H4 (cell line): ENCODE measurements at places on chromosomes 13 and 19.

DNA sequence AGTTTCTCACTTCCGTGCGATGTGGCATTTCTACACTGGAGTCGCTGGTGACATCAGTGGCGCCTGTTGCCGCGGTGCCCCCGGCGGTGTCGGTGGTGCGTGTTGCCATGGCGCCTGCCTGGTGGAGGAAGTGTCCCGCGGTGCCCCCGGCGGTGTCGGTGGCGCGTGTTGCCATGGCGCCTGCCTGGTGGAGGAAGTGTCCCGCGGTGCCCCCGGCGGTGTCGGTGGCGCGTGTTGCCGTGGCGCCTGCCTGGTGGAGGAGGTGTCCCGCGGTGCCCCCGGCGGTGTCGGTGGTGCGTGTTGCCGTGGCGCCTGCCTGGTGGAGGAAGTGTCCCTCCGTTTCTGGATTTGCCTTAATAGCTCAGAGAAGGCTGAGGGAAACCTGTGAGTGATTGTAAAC is 127.6 kb downstream of the KDM4B start:
- no peak for DNase-seq

- no peak for DNase-seq
Observed at GRCh38 chr13:30115257-30115600, 192.1 kb downstream of the KATNAL1 start.

GRCh38 chr13:101493541-101493940 is 41.1 kb downstream of the ITGBL1 start:
- no peak for DNase-seq

DNA sequence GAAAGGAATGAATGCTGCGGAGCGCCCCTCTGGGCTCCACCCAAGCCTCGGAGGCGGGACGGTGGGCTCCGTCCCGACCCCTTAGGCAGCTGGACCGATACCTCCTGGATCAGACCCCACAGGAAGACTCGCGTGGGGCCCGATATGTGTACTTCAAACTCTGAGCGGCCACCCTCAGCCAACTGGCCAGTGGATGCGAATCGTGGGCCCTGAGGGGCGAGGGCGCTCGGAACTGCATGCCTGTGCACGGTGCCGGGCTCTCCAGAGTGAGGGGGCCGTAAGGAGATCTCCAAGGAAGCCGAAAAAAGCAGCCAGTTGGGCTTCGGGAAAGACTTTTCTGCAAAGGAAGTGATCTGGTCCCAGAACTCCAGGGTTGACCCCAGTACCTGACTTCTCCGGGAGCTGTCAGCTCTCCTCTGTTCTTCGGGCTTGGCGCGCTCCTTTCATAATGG is 8.6 kb downstream of the PDX1 start:
- no peak for DNase-seq

DNA sequence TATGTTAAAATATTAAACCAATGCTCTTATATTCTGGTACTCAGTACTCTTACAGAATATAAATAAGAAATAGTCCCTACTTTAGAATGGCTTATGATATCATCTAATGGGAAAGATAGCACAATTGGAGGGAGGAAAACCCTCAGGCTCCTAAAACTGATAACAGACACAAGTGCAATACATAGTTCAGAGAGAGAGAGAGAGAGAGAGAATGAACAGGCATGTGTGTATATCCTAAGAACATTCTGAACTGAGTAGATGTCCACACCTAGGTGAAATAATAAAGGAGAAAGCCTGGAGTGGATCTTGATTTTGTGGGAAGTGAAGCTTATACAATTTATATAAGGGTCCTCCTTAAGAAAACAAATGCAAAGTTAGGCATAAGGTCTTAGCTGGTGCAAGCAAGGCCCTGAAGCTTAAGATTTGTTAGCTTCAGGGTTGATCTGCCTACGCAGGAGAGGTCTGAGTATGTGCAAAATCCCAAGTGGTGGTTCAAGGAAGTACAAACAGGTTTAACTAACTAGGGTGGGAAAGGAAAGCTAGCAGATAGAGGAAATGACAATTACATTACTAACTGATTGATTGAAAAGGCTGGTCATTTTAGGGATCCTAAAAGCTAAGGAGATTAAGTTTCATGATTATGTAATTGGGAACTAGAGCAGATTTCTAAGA is 53.3 kb downstream of the SOX21 start:
- no peak for DNase-seq
